ENCODE measurements at places on chromosomes 2 and 18.

GRCh38 chr2:236309669-236310029 is 45.4 kb upstream of the ASB18 start:
- DNase-seq = no peak

GRCh38 chr18:57258131-57258777 is 94.1 kb upstream of the ST8SIA3 start:
- DNase-seq = no peak

DNA sequence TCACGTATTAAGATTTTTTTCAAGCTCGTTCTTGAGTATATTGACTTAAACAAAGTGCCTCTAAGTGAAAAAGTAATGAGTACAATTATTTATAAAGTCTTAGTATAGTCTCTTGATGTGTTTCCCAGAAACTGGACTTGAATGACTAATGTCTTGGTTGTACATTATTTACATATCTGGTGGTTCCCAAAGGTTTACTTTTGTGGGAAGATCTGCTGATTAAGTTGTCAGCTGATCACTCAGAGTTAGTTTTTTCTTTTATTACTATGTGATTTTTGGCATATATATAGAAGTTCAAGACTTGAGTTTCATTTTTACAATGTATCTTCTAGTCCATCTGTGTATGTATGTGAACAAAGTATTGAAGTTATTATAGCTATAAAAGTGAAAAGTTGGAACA is 29.5 kb downstream of the RNF144A start:
- no peak for DNase-seq

DNA sequence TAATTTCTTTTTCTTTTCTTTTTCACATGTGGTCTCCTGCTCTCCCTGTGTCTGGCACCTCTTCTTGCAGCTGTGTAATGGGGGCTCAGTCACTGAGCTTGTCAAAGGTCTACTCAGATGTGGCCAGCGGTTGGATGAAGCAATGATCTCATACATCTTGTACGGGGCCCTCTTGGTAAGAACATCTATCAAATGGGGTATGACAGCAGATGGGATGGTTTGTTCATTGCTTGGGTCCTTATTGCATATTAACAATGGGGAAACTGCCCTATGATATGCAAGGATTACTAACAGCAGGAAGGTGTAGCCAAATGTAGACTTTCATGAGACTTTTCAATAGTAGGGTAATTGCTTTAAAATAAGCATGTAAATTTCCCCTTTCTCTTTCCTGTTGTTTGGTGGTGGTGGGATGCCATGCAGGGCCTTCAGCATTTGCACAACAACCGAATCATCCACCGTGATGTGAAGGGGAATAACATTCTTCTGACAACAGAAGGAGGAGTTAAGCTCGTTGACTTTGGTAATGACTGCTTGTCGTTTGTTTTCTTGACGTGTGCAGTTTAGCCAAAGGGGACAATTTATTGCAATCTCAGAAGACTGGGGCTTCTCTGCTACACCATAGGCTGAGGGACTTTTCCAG is 36.5 kb downstream of the MYO3B start:
- DNase-seq = no peak

DNA sequence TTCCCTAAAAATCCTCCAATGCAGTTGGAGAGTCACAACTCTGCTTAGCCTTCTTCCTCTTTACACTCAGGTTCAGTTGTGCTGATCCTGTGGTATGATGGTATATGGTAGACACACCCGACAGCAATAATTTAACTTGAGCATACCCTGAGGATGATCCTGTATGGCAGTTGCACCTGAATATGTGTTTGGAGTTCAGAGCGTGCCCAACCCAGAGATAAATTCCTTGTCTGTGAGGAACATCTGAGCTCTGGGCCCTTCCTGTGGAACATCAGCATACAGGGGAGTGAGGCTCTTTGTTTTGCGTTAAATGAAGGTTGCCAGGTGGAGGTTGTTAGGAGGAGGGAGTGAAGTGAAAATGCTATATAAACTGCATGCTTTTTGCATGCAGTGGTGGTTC is 187.7 kb downstream of the MYO3B start:
- no peak for DNase-seq

GRCh38 chr2:117621326-117621725 is 193.2 kb upstream of the DDX18 start:
- no peak for DNase-seq

DNA sequence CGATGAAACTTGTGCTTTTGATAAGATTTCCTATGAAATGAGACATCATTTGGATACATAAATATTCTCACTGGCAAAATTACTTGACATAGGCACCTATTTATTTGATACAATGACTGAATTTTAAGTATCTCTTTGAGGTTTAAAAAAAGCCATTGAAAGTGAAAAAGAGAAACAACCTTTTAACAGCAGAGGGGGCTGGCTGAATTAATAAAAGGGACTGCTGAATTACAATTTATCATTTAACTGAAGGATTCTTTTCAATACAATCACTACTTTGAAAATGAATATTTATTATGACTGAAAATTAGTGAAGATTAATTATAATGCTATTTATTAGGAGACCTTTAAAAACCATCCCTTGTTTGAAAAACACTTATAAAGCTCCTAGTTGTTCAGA is 335.3 kb downstream of the DLGAP1 start:
- DNase-seq = no peak

- DNase-seq = no peak
Observed at GRCh38 chr2:201197781-201198180, 14.8 kb downstream of the CASP10 start.

- no peak for DNase-seq
Observed at GRCh38 chr2:203559641-203560040, 24.5 kb upstream of the RAPH1 start.

- DNase-seq = no peak
Observed at GRCh38 chr2:224958873-224959272, 83.4 kb downstream of the DOCK10 start.

All from DMS153 (cell line).